ENCODE measurements at places on chromosomes 7 and 10.

DNA sequence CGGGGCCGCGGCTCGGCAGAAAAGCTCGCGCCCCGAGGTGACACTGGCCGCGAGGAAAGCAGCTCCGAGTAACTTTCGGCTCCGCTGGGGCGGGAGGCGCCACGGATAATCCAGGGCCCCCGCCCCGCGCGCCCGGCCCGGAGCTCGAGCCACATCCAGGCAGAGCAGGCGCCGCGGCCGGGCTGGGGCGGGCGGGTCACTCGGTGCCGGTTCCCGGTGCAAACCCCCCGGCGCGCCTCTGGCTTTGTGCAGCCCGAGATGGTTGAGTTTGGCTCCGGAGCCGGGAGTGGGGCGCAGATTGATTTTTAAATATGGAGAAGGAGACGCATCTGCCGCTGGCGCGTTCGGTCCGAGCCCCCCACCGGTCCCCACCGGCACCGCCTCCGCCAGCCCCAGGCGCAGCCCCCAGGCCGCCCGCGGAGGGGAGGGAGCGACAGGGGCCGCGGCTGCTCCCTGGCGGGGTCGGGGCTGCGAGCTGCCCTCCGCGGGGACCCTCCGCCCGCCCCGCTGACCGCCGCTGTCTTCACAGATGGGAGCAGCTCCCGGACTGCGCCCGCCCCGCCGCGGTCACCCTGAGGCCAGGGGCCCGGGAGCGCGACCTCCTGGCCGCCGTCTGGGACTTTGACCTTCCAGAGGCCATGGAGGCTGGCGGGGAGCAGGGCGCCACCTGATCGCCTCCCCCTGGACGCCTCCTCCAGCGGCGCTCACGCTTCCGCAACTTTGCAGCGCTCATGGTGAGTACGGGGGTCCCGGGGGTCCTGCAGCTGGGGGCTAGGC is 643 bp downstream of the ADGRA1 start:
- DNase-seq = no peak

DNA sequence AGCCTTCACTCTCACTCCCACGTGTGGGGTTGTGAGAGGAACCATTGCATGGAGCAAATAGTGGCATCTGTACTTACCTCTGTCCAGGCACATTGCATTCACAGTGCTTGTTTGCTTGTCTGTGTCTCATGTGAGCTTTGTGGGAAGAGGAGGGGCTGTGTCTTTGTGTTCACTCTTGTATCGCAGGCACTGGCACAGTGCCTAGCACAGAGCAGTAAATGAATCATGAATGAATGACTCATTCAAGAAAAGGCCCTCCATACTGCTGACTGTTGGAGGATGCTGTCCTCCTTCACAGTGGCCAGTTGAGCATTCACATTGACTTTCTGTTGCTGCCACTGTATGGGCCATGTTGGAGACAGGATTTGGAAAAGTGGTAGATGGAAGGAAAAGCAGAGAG is 125.3 kb downstream of the SORCS3 start:
- no peak for DNase-seq

- peak; percentile 31 for DNase-seq
Observed at GRCh38 chr10:4195213-4195612, 410.2 kb upstream of the KLF6 start.

DNA sequence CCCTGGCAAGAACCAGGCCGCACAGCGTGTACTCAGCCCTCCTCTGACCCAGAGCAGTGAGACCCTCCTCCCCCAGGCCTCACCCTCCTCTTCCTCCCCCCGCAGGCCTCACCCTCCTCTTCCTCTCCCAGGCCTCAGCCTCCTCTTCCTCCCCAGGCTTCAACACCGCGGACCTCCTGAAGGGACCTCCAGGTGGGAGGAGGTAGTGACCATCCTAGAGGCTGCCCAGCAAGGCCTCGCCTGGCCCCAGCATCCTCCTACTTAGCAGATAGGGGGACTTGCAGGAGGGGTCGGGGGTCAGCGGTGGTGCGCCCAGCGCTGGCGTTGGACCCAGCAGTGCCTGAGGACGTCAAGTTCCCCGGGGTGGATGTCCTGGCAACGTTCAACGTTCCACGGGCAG is 270.8 kb downstream of the ELFN1 start:
- DNase-seq = no peak

DNA sequence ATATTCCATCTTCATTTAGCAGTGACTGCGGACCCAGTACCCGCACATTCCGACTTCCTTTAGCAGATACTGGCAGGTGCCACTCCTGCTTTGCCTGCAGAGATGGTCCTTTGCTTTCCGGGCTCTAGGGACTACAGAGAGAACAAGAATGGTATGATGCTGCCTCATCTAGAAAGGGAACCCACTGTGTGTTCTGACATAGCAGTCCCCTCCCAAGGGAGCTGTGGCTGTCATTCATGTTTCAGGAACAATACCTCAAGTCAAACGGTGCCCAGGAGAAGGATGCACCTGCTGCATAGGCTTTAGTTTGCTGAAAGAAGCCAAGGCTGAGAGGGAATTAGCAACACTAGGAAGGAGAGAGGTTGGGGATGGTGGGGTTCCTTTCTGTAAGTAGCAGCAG is 15.9 kb upstream of the TMEM72 start:
- DNase-seq = no peak
